ENCODE measurements at places on chromosomes 16 and 17. TPM values are rescaled to one million over a fixed set of nuclear protein-coding genes. Genes with fewer than 3 reads are reported as not detected.

KLHDC4 gene
- 50.5 TPM for total RNA-seq

DNAI2 gene
- 0.06 TPM for total RNA-seq

SPATA2L gene
- total RNA-seq = 12.4 TPM

NOXO1 gene
- total RNA-seq = 0.20 TPM

FAM117A gene
- total RNA-seq = 1.2 TPM

CD68 gene
- 28.3 TPM for total RNA-seq

PROCA1 gene
- total RNA-seq = 0.94 TPM

MYH2 gene
- total RNA-seq = not detected

KPNA2 gene
- total RNA-seq = 457 TPM

ST6GALNAC2 gene
- total RNA-seq = 0.58 TPM

PRSS36 gene
- 1.1 TPM for total RNA-seq

C17orf78 gene
- not detected for total RNA-seq

NPB gene
- total RNA-seq = 0.59 TPM

NUPR1 gene
- 16.1 TPM for total RNA-seq

CD300LB gene
- 0.03 TPM for total RNA-seq

CYGB gene
- 1.6 TPM for total RNA-seq

SSTR5 gene
- total RNA-seq = 0.38 TPM

NRN1L gene
- total RNA-seq = not detected

MEOX1 gene
- not detected for total RNA-seq

HBQ1 gene
- 6.4 TPM for total RNA-seq

ATP2A3 gene
- 5.5 TPM for total RNA-seq

SDK2 gene
- 1.8 TPM for total RNA-seq

TEKT3 gene
- not detected for total RNA-seq

XYLT1 gene
- 0.59 TPM for total RNA-seq

KRTAP3-2 gene
- 0.26 TPM for total RNA-seq

GP1BA gene
- not detected for total RNA-seq

SHISA6 gene
- not detected for total RNA-seq

GAS2L2 gene
- 0.07 TPM for total RNA-seq

TPSG1 gene
- total RNA-seq = not detected

OR1F1 gene
- 0.31 TPM for total RNA-seq
